ENCODE measurements at places on chromosomes 16 and 17.

GRCh38 chr16:83912519-83913244 is 13.8 kb downstream of the MLYCD start:
- no peak for DNase-seq

GRCh38 chr16:78474762-78475161 is 375.3 kb downstream of the WWOX start:
- DNase-seq, result no peak

DNA sequence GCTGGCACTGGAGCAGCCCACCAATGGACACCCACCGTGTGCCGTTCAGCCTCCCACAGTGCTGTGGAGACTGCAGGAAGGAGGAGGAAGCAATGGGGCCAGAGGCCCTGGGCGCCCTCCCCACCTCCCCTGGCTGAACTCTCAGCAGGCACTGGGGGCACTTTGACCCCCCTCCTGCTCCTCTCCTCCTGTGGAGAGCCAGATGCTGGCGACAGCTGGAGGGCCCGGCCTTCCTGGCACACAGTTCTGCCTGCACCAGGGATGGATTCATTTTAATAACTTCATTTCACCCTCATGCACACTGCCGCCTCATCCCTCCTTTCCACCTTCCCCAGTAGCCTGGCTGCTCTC is 6.0 kb downstream of the NXPH3 start:
- no peak for DNase-seq

- no peak for DNase-seq
These were observed 113.3 kb upstream of the CA10 start for GRCh38 chr17:52271781-52272180.

- no peak for DNase-seq
These were observed 17.6 kb upstream of the ABCA10 start for GRCh38 chr17:69246202-69246601.
